ENCODE measurements at places on chromosomes 16 and 17. TPM values are rescaled to one million over a fixed set of nuclear protein-coding genes. Genes with fewer than 3 reads are reported as not detected.

DNA sequence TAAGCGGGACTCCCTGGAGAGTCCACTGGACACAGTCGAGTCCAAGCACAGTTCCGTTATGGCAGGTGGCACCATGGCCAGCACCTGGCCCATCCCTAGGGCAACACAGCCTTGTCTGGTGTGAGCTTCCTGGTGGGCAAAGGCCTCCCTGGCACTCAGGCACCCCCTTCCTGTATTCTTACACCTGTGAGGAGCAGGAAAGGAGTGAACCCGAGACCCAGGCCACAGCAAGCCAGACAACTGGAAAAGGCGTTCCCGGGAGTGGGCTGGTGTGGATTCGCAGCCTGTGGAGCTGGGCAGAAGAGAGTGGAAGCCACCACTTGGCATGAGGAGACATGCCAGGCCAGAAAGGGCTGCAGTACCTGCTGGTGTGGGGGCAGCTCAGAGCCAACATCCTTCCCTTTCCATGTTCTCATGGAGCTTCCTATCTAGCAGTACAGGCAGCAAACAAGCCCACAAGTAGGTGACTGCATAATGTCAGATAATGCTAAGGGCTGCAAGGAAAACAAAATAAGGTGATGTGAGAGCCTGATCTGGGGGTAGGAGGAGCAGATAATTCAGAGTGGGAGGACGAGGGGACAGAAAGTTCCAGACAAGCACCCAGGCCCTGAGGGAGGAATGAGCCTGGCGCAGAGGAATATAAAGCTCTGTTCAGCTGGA, 87.0 kb downstream of the GNAO1 start:
- no peak for DNase-seq

DNA sequence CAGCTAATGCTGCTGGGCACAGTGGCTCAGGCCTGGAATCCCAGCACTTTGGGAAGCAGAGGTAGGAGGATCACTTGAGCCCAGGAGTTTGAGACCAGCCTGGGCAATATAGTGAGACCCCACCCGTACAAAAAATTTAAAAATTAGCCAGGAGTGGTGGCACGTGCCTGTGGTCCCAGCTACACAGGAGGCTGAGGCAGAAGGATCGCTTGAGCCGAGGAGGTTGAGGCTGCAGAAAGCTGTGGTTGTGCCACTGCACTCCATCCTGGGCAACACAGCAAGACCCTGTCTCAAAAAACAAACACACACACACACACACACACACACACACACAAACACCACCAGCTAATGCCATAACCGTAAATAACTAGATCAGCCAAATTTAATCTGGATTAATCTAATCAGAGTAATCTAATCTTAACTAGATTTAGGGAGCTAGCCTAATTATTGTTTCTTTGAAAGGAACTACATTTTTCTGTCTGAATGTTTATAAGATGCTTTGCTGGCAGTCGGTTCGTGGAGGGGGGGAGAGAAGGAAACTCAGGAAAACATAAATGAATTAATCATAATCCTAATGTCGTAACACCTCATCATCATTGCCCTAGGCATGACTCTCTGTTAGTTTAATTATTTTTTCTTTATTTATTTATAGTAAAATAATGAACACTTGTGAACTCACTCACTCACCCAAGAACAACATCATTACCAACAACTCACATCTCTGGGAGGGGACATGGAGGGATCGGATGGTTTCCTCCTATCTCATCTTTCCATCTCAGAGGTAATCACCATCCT, 12.5 kb upstream of the RBBP6 start:
- DNase-seq = no peak

RPRML gene
- not detected for total RNA-seq

DNA sequence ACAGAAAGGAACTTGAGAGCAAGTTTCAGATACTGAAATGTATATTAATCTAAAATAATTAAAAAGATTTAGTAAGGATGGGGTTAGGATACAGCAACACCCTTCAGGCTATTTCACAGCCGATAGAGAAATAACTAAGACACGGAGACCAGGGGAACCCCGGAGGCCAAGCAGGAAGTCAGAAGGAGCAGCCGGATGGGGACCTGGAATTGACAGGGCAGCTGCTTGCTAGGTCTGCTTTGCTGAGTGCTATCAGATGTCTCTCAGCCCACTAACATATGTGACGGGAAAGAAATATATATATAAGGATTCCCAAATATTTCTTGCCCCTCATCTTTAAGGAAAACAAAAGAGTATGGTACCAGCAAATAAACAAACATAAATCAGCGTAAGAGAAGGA, 154.1 kb upstream of the CDH5 start:
- DNase-seq = no peak

GRCh38 chr16:3549906-3550305, 27.3 kb downstream of the NLRC3 start:
- DNase-seq = no peak

GRCh38 chr17:48628649-48629410, 2.7 kb upstream of the HOXB9 start:
- no peak for DNase-seq

- DNase-seq = no peak
These were observed 9.9 kb downstream of the KRTAP9-1 start for GRCh38 chr17:41199421-41200078.

DNA sequence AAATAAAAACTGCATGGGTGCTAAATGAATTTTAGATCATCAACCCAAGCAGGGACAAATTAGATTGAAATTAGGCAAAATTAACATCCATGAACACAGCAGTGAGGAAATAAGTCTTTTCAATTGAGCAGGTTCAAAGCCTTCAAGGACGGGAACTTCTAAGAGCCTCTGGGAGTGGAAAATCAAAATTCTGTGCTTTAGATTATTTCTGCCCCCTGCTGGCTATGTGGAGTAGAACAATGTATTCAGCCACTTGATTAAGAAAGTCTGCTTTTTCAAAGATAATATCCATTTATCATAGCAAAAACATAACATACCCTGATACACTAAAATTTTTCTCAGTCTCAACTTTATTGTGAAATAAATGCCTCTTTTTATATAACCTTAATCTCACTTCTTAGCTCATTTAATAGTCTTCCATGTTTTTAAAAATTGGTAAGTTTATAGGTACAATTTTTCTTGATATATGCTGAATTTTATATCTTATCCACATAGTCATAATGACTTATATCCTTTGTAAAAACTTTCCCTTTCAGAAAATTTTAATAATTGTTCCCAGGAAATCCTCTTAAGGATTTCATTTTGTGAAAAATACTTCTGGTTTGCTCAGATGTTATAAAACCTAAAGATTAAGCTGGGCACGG, 28.1 kb upstream of the NOL11 start:
- peak; percentile 56 for DNase-seq

GRCh38 chr17:81164371-81165245, 699 bp upstream of the PVALEF start:
- no peak for DNase-seq

ZNF597 gene
- 4.4 TPM for total RNA-seq

DNA sequence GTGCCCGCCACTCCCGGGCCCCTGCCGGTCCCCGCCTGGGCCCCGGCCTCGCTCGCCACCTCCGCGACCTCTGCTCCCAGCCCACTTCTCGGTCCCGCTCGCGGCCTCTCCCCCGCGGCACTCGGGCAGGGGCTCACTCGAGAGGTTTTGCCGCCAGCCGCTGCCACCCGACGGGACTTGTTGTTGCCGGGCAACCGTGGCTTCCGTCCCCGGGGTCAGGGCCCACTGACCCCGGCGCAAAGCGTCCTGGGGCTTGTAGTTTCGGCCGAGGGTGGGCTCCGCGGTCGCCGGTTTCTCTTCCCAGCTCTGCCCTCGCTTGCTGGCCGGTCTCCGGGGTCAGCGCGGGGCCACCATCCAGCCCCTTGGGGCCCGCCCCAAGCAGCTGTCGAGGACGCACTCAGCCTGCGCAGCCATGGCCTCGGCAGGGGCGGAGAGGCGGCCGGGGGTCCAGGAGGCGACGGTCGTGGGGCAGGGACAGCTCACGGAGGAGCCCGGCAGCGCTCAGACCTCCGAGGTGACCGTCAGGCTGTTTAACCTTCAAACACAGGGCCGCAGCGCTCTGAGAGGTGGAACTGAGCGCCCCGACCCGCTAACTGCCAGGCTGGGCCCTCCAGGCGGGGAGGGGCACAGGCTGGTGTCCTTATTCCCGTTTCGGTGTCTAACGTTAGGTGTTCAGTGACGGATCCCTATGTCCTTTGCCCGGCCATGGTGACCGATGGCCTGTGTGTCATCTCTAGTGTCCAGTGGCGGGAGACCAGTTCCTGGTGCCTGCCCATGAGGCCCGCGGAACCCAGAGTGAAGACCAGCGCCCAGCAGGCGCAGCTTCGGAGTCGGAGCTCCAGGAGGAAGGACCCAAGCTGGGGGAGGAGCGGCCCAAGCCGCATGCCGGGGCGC, at the start of the genes C16orf86 and ENKD1:
TSS of gene C16orf86 (plus strand) at position 256 of the 894 bp plus-strand sequence. CDS start at position 413, 157 bp downstream.
TSS of gene ENKD1 (minus strand) at position 192 of the 894 bp plus-strand sequence. CDS start 308 bp downstream, outside the sequence.
- DNase-seq = peak; percentile 58

- DNase-seq = no peak
These were observed 10.1 kb downstream of the CYB5D1 start for GRCh38 chr17:7867881-7868329.

GRCh38 chr17:81417049-81417878, 22.0 kb downstream of the BAHCC1 start:
- DNase-seq = no peak

DNA sequence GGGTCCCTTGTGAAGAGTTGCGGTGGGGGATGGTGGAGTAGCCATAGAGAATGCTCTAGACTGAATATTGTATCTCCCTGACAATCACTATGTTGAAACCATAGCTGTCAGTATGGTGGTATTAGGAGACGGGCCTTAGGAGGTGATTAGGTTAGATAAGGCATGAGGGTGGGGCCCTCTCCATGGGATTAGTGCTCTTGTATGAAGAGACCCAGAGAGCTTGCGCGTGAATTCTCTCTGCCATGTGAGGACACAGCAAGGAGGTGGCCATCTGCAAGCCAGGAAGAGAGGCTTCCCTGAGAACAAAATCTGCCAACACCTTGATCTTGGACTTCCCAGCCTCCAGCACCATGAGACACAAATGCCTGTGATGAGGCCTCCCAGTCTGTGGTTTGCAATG, 34.5 kb upstream of the MGAT5B start:
- DNase-seq = no peak

CCL2 gene
- total RNA-seq = not detected

DNA sequence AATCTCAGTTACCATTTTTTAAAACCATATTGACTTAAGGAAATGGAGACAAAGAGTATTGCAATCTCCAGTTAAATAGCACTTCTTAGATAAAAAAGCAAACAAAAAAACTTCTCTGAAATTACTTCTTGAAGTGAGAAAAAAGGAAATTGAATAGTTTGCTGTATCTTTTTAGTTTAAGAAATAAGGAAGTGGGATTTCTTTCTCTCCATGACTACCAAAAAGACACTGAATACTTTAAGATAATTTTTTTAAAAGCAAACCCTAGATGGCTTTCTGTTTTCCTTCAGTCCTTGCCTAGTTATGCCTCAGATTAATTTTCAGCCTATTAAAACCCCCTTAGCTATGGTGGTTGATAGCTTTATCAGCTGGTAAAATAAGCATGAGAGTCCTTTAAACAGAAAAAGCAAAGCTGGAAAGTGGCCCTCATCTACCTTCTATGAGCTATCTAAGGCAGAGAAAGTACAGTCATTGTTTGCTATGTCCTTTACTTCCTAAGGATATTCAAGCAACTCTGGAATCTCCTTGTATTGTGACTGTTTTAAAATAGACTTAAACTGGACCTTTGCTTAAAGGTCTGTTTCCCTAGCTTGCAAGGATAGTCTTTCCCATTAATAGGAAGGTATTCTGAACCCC, 28.6 kb downstream of the TPPP3 start:
- no peak for DNase-seq

GRCh38 chr17:67531291-67531690, 154.2 kb downstream of the PITPNC1 start:
- DNase-seq = no peak

MEOX1 gene
- total RNA-seq = not detected

GRCh38 chr17:68036304-68037147, 991 bp downstream of the KPNA2 start:
- peak; percentile 26 for DNase-seq

DNA sequence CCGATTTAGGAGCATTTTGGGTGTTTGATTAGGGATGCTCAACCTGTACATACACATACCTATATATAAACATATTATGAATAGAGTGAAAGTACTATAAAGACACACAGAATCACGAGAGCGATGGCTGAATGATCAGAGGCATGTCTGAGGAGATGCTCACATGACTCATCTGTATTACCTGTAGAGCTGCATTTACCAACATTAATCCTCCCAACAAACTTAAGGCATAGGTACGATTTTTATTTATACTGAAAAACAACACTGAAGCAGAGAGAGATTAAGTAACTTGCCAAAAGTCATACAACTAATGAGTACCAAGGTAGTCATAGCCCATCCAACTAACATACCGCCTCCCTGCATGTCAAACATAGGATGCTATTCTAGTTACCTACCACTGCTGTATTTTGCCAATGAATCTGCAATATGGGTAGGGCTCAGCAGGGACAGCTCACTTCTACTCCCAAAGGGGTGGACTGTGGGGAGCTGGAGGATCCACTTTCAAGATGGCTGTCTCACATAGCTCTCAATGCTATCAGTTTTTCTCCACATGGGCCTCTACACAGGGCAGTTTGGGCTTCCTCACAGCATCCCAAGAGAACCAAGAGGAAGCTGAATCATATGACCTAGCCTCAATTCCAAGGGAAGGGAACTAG, 7.3 kb downstream of the CYB5D1 start:
- no peak for DNase-seq

- no peak for DNase-seq
These were observed 110.6 kb upstream of the RBBP6 start for GRCh38 chr16:24428756-24429155.
